ENCODE measurements at places on chromosomes 16 and 17. TPM values are rescaled to one million over a fixed set of nuclear protein-coding genes. Genes with fewer than 3 reads are reported as not detected.
A peak's percentile ranks its signal among the peaks of the same experiment; 100 is the strongest.

DNA sequence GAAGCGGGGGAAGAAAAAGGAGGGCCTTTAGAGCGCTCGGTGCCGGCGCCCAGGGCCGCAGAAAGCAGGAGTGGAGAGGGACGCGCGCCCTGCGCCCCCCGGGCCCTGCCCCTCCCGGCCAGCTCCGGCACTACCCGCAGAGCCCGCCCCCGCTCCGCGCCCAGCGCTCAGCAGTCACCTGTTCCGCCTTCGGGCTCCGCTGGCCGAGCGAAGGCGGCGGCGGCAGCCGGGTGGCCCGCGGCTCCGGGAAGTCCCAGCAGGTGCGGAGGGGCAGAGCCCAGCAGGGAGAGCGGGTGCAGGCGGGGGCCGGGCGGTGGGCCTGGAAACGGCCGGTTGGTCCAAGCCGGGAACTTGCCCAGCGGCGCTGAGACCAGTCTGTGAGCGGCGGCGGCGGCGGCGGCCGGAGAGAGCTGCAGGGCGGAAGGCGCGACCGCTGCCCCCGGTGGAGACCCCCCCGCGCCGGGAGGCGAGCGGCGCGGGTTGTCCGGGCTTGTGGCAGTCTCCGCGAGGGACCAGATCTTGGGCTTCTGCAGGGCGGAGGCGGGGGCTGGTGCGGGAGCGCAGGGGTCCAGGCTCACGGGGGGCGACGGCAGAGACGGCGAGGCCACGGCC is 2.2 kb downstream of the IRX3 start:
- peak; percentile 18 for DNase-seq

DNA sequence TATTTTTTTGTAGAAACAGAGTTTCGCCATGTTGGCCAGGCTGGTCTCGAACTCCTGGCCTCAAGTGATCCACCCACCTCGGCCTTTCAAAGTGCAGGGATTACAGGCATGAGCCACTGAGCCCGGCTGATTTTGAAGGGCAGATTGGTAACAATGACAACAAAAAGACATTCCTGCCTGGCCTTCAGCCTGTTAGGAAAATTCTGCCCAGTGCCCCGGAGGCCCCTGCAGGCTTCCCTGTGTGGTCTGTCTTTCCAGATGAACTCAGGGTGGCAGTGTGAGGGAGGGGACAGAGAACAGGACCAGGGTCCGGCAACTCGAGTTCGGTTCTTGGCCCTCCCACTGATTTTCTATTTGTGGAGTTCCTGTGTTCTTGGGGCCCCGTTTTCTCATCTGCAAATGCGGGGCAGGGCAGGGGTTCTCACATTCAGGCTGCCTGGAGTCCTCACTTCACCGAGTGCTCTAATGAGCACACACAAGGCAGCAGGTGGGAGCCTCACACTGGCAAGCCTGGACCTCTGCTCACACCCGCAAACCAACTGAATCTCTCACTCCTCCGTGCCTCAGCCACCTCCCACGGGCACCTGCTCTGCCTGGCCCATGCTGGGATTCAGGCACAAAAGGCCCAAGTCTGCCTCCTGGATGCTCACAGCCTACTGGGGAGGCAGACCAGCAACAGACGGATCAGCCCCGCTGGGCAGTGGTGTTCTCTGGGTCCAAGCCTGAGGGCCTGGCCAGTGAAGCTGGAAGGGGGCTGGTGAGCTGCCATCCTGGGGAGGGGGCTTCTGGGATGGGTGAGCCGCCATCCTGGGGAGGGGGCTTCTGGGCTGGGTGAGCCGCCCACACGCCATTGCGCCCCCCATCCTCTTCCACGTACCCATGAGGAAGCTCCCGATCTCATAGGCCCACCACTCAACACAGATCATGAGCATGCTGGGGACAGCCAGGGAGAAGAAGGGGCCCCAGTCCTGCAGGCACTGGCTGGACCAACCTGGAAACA is 10.3 kb downstream of the SLC47A2 start:
- no peak for DNase-seq

DNA sequence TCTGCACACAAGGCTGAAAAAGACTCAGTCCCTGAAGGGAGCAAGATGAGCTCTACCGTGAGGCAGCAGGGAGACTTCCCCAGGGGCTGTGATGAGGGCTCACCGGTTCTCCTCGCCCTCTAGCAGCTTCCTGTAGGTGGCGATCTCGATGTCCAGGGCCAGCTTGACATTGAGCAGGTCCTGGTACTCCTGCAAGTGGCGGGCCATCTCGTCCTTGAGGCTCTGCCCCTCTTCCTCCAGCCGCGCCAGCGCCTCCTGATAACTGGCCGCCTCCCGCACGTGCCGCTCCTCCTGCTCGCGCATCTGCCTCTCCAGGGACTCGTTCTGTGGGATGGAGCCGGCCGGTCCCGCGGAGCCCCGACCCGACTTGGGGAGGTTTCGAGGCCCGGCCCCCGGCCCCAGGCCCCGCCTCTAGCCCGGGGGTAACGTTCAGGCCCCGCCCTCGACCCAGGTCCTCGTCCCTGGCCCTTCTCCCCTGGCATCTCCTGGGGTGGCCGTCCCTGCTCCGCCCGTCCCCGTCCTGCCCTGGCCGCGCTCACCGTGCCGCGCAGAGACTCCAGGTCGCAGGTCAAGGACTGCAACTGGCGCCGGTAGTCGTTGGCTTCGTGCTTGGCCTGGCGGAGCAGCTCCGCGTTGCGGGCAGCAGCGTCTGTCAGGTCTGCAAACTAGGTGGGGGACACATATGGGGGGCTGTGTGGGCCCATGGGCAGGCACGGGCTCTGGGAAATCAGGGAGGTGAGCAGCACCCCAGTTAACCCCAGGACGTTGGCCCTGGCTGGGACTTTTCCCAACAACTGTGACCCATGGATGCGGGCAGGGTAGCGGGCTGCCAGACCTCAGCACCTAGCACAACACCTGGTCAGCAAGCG is 3.9 kb downstream of the GFAP start:
- peak; percentile 71 for DNase-seq

GRCh38 chr16:4404247-4404966 is 12.0 kb downstream of the CORO7 start:
- peak; percentile 73 for DNase-seq

DNA sequence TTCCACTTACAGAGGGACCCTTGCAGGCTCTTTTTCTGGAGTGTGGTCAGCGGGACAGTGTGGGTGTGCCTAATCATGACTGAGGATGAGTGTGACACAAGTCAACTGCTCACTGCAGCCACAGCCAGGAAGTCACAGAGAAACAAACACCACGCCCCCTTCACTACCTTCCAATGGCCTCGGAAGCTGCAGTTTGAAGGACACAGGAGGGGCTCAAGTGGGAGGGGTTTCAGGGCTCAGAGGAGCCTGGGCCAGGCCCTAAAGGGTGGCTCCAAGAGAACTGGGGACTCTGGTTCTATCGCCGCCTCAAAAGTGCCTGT is 116.2 kb upstream of the SDK2 start:
- no peak for DNase-seq

- DNase-seq, result no peak
Measured at GRCh38 chr17:44174427-44174826, 3.9 kb downstream of the ASB16 start.

DNA sequence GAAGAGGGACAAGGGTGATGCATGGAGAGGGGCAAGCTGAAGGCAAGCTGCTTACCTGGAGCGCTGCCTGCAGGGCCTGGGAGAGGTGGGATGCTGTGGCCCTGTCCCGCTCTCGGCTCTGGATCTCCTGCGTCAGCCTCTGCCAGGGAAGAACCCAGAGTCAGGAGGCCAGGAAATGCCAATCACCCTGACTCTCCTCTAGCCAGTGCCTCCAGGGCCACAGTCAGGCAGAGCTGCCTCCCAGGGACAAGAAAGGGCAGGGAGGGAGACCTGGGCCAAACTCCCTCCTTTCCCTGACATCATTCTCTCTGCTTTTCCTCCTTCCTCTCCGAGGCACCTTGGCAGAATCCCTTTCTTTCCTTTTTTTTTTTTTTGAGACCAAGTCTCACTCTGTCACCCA is 11.3 kb downstream of the CDK3 start:
- no peak for DNase-seq

DNA sequence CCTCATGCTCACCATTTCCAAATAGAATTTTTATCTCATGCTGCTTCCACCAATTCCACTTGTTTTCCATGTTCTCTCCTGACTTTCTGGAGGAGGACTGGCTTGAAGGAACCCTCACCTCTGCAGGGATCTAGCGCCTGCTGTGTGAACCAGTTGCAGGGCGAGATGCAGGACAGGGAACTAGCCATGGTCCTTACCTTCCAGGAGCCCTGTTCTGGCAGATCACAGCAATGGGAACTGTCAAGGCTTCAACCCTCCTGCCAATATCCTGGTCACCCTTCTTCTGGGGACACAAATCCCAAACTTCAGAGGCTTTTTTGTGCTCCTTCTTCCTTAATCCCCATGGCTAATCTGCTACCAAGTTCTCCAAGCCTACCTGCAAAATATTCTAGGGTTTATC is 60.4 kb upstream of the MMP2 start:
- no peak for DNase-seq

GRCh38 chr17:42578282-42578869 is 847 bp upstream of the PSMC3IP start:
- DNase-seq, result peak; percentile 87

- DNase-seq, result peak; percentile 92
Measured at GRCh38 chr17:40564883-40565768, at the start of gene CCR7. CCR7 (minus strand) TSS chr17:40565472; CDS start chr17:40565409, 63 bp downstream.

DNA sequence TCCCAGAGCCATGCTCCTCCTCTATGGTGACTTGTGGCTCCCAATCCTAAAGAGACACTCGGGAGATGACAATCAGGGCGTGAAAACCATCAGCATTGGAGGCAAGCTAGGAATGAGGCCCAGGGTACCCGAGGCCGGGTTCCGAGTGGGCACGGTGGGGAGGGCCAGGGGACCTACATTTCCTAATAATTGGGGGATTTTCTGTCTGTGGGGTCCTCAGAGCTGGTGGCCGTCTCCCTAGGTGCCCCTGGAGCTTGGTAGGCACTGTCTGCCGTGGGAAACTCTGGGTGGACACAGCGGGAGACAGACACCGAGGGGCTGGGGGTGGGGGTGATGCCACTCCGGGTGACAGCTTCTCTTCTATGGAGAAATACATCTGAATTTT is 312.5 kb upstream of the TNRC6C start:
- no peak for DNase-seq

DNA sequence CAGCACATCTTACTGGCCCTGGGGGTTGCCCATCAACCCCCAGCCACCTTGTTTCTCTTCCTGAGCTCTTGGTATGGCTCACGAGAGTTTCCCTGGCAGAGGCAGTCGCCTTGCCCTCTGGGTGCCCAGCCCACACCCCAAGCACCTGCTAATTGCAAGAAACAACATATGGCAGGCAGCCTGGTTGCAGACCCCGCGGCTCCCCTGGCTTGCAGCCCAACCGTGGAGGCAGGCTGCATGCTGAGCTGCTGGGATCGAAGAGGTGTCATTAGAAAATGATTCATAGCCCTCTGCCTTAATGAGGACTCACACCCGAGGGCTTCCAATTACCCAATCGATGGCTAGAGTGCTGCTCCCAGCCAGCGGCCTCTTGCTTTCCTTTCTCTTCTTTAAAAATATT is 115.7 kb downstream of the TMEM114 start:
- DNase-seq, result no peak

GRCh38 chr16:17622366-17622765 is 151.6 kb upstream of the XYLT1 start:
- DNase-seq, result no peak

- DNase-seq, result peak; percentile 13
Measured at GRCh38 chr17:58028578-58028977, 21.5 kb upstream of the SRSF1 start.

GRCh38 chr17:76327696-76328095 is 19.6 kb upstream of the QRICH2 start:
- DNase-seq, result no peak

DNA sequence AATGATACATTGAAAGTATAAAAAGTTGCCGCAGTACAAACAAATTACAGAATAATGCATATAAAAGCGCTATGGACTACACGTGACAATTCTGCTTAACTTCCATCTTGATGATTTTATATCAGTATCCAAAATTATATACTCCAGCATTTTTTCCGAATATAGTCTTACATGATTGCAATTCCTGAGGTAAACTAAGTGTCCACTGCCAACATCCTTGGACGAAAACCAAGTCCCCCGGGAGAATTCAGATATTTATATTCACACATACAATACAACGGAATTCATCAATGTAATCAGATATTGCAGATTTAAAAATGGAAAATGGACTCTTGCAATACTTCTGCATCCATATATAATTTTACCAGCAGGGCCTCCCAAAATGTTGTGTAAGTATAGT is 8.9 kb upstream of the MYH11 start:
- DNase-seq, result no peak

DNA sequence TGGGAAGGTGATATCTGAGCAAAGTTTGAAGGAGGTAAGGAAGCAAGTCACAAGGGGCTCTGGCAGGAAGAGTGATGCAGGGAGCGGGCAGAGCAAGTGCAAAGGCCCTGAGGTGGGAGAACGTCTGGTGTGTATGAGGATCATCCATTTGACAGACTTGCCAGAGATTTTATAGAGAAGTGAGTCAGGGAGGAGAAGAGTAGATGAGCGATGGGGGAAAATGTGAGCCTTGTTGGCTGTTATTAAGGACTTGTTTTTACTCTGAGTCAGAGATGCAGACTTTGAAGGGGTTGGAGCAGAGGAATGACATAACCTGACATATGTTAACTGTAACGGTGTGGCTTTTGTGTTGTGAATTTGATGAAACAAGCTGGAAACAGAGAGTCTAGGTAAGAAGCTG is 3.5 kb upstream of the CLEC10A start:
- no peak for DNase-seq

GRCh38 chr17:73924114-73924908 is 279.2 kb upstream of the RPL38 start:
- no peak for DNase-seq

DNA sequence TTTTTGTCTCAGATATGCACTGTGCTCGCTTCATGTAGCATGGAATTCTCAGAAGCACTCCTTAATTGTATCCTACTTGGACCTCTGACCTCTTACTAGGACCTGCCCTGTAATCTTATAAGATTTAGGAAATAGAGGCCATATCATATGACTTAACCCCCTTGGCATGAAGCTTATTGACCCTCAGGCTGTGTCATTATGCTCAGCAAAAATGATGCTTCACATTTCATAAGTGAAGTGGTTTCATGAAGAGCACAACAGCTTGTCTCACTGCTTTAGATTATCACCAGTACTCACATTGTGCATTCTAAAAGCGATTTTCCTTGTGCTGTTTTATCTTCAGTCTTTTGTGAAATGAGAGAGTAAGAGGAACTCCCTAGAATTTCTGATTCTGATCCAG is 6.4 kb downstream of the PHKB start:
- no peak for DNase-seq

The KCNJ18 gene
- total RNA-seq, result not detected

The DPEP3 gene
- total RNA-seq, result 0.11 TPM

The CCL7 gene
- total RNA-seq, result not detected

The KRT40 gene
- not detected for total RNA-seq

The CPHXL2 gene
- not detected for total RNA-seq

The BRIP1 gene
- total RNA-seq, result 16.2 TPM

The NPIPA3 gene
- 1.2 TPM for total RNA-seq

The C16orf96 gene
- 0.18 TPM for total RNA-seq

The TOB1 gene
- 43.0 TPM for total RNA-seq

The KRT222 gene
- not detected for total RNA-seq

The ATP6V0A1 gene
- 15.9 TPM for total RNA-seq

The ASPHD1 gene
- total RNA-seq, result 2.7 TPM

The C16orf86 gene
- total RNA-seq, result 2.4 TPM

The SLC35G6 gene
- total RNA-seq, result not detected

Measured in activated CD4-positive, alpha-beta T cell treated with anti-CD3 and anti-CD28 coated beads for 36 hours (primary cell).